Activated T-helper 1 cell treated with anti-CD3 and anti-CD28 coated beads, Interleukin-2, amount 50 U/mL, for 16 hours (primary cell): ENCODE measurements at places on chromosomes 4 and X.

DNA sequence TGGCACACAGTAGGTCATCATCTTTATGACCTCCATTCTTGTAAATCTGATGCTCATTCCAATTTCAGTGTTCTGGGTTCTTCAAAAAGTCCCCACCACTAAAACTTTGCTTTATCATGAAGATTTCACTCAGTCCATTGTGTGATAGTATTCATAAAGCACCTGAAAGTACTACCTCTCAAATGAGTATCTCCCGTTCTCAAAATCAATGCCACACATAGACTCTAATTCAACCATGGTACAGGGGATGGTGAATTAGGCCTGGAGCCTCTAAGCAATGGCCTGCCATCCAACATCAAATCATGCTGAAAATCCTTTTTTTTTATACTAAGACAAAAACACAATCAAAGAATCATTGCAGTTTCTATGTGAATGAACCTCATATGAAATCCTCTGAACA lies 19.4 kb upstream of the WAS start:
- no peak for DNase-seq

DNA sequence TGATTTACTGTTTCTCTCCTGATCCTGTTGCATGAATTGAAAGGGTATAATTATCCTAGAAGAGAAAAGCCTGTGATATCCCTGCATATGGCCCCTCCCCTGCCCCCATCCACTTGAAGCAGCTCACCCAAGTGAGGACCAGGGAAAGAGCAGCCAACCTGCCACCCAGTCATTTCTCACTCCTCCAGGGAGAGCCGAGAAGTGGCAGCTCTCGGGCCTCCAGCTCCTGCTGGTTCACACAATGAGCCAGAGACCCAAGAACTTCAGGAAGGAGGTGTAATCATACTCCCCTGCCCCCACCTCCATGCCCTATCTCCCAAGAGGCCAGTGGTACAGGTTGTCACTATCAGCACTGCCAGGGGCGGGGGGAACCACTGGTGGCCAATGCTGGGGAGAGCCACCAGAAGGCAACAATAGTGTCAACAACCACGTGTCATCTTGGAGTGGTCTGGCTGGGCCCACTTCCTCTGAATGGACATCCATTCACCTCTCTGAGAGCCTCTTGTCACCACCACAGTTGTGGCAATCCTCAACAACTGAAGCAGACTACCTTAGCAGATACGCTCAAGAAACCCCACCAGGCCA lies 42.9 kb downstream of the APOO start:
- no peak for DNase-seq

GRCh38 chr4:53043055-53043454 lies 180.9 kb downstream of the RASL11B start:
- no peak for DNase-seq

GRCh38 chrX:131725001-131725654 lies 181.3 kb downstream of the OR13H1 start:
- DNase-seq, result no peak

- DNase-seq, result no peak
Measured at GRCh38 chrX:106963111-106963510, 36.9 kb downstream of the MORC4 start.

GRCh38 chr4:153346563-153346962 lies 2.1 kb downstream of the MND1 start:
- DNase-seq, result no peak

- no peak for DNase-seq
Measured at GRCh38 chr4:153622778-153623240, 61.3 kb upstream of the TLR2 start.

DNA sequence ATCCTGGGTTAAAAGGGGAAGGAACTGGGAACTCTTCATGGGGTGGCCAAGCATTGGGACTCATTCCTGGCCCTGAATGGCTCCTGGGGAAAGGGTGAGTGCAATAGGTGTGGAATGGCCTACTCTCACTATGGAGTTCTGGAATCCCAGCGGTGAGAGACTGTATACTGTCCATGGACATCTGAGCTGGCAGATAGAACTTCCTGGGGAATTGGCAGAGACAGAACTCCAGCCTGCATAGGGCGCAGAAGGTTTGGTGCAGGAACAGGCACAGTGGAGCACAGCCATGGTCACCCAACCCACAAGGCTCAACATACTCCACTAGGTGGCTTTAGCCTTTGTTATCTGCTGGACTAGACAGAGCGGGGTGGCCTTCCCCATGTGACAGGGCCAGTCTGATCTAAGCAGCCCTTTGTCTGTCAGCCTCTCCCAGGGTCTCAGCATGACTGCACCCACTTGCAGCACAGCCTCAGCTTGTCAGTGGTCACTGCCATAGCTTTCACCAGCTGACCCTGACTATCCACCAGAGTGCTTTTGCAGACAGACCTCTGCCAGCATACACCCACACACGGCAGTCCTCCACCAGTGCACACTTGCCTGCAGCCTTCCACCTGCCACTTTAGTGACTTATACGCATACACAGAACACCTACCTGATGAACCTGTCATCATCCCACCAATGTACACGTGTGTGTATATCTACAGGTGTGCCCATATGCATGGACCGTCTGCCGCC lies 48.4 kb downstream of the TECRL start:
- no peak for DNase-seq
